Dermis microvascular lymphatic vessel endothelial cell (primary cell): ENCODE measurements at places on chromosomes 5 and 9. TPM values are rescaled to one million over a fixed set of nuclear protein-coding genes. Genes with fewer than 3 reads are reported as not detected.
A peak's percentile ranks its signal among the peaks of the same experiment; 100 is the strongest.

DNA sequence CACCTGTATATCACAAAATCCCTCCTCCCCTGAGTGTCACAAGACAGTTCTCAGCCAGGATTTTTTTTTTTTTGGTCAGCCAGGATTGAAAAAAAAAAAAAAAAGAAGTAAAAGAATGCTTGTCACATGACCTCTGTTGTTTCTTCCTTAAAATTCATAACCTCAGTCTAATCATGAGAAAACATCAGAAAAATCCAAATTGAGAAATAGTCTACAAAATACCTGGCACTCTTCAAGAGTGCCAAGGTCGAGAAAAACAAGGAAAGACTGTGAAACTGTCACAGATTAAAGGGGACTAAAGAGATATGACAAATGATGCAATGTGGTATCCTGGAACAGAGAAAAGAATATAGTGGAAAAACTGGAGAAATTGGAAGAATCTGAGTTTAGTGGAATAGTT, 58.5 kb upstream of the SUB1 start:
- no peak for DNase-seq

- no peak for DNase-seq
Observed at GRCh38 chr5:165627548-165628170, 2122.2 kb downstream of the MAT2B start.

FOXD4L6 gene
- total RNA-seq = under 0.01 TPM in 1 of 2 replicates, not detected in the other

DNA sequence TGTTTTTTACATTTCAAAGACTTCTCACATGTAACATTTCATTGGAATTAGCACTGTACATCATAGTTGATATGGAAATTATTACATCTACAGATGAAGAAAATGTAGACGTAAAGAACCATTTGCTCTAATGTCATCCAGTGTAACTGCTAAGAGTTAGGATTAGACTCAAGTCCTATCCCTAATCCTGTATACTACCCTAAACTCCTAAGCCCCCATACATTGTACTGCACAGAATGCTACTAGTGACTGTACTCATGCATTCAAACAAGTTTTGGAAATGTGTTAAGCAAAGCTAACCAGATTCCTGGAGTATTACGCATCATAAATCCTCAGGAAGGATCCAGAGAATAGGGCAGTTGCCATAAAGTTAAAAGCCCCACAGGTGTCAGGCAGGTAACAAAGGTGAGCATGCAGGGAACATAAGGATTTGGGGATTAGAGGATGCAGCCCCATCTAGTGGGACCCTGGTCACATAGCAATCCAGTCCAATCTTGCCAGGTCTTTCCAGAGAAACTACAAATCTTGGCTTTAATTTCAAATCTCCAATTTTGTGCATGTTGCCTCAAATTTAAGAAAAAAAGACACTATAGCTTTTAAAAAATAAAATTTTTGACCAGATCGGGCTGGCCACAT, 32.0 kb downstream of the HAVCR1 start:
- DNase-seq = no peak

DNA sequence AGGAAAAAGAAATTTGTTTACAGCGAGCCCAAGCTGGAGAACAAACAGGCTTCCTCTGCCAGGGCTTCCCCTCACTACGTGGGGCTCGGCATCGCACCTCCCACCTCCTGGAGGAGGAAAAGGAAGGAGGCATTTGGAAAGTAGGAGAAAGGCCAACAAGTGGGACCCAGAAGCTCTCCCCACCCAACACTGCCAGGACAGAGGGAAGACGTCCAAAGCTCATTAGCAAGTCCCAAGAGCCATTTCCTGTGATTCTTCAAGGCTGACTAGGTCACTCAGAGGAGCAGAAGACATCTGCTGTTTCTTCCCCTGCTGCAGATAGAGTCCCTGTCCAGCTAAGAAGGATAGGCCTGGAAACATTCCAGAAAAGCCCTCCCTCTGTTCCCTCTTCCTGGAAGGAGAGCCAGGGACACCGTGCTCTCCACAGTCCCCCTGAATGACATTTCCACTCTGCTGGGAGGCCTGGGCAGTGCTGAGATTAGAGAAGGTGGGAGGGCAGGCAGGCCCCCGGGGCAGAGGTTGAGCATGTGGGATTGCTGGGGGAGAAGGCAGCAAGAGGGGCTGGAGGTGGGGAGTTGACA, 57.0 kb upstream of the NEURL1B start:
- DNase-seq = peak; percentile 60

DNA sequence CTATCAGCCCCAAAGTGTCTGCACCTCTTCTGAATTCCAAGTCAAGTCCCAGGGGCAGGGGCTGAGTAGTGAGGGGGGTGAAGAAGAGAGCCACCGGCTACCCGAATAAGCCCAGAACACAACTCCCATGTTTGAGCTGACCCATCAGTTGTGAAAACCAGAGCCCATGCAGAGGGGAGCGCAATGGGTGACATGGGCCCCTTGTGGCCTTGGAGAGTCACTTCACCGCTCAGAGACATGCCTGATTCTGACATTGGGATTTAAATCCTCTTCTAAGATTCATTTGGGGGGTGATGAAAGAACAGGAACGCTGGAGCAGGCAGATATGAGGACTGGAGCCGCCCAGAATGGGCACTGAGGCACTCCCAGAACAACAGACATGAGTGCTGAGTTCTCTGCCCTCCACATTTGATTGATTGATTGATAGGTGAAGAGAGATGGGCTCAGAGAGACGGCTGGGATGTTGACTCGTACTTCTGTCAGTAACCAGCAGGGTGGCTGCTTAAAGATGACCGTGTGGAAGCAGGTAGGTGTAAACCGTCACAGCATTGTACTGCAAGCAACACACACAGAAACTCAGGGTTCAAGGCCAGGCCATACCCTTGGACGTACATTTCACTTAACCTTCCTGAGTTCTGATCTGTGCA, 74.3 kb downstream of the GPR21 start:
- no peak for DNase-seq

GRCh38 chr9:116027511-116027910, 126.1 kb upstream of the PAPPA start:
- DNase-seq = no peak

- DNase-seq = no peak
Observed at GRCh38 chr5:157447201-157447637, 12.8 kb upstream of the NIPAL4 start.

GRCh38 chr9:132002643-132003318, 76.9 kb downstream of the MED27 start:
- DNase-seq = no peak

CTXN3 gene
- total RNA-seq = not detected in 2 replicates

DNA sequence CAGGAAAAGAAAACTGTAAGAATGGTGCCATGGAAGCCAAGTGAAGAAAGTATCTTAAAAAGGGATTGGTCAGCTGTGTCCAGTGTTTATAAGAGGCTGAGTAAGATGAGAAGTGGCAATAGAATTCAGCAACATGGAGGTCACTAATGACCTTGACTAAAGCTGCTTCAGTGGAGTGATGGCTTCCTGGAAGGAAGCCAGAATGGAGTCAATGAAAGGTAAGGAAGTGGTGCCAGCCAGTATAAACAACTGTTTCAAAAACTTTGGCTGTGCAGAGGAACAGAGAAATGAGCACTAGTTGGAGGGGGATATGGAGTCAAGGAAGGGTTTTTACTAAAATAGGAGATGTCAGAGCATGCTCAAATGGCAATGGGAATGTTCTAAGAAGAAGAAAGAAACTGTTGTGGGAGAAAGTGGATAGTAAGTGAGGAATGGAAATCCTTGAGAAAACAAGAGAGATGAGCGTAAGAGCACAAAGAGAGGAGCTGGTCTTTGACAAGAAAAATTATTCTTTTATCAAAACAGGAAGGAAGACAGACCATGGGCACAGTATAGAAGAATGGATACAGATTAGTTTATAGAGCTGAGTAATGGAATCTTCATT, 11.1 kb upstream of the NRG2 start:
- peak; percentile 92 for DNase-seq

DNA sequence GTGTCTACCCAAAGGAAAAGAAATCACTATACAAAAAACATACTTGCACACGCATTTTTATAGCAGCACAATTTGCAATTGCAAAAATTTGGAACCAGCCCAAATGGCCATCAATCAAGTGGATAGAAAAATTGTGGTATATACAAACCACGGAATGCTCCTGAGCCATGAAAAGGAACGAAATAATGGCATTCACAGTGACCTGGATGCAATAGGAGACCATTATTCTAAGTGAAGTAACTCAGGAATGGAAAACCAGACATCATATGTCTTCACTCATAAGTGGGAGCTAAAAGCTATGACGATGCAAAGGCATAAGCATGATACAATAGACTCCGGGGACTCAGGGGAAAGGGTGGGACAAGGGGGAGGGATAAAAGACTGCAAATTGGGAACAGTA, 78.4 kb downstream of the ENC1 start:
- no peak for DNase-seq

FAM163B gene
- not detected in 2 replicates for total RNA-seq

LCN10 gene
- total RNA-seq = 0.13 TPM in 1 of 2 replicates, not detected in the other

GRCh38 chr9:134636149-134636507, 5.5 kb upstream of the COL5A1 start:
- no peak for DNase-seq

TMEM215 gene
- total RNA-seq = not detected in 2 replicates

GRCh38 chr5:82635561-82636288, 357.6 kb upstream of the RPS23 start:
- DNase-seq = no peak

HCN1 gene
- not detected in 2 replicates for total RNA-seq

NMUR2 gene
- not detected in 2 replicates for total RNA-seq

DNA sequence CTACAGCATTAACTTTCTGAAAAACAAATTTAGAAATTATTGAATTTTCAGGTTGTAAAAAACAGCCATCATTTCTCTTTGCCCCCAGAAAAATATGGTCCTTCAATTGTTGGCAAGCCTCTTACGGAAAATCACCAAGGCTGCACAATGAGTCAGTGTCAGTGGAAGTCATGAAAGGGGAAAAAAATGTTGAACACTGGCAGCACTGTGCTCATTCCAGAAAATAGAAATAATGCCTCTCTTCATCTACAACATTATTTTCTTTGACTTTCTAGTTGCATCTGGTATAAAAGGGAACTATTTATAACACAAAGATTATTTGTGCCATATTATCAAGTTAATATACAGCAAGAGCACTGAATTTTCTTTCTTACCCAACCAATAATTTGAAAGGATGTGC, 26.7 kb upstream of the STK32A start:
- DNase-seq = no peak
